ENCODE measurements at places on chromosomes 13 and 19.

- no peaks in the 10 kb centered on the region for H3K36me3 ChIP-seq
- no peaks in the 10 kb centered on the region for H3K27me3 ChIP-seq
- no peak overlapping the region for H3K4me3 ChIP-seq
- H3K27ac ChIP-seq = no peak overlapping the region
- no peaks in the 10 kb centered on the region for H3K4me1 ChIP-seq
Measured at GRCh38 chr13:114045113-114045735, 71.3 kb upstream of the C13orf46 start.

DNA sequence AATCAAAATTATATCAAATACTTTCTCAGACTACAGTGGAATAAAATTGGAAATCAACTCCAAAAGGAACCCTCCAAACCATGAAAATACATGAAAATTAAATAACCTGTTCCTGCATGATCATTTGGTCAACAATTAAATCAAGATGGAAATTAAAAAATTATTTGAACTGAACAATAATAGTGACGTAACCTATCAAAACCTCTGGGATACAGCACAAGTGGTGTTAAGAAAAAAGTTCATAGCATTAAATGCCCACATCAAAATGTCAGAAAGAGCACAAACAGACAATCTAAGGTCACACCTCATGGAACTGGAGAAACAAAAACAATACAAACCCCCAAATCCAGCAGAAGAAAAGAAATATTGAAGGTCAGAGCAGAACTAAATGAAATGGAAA is 1460.7 kb downstream of the OLFM4 start:
- H3K27ac ChIP-seq = no peak overlapping the region
- no peaks in the 10 kb centered on the region for H3K36me3 ChIP-seq
- no peaks in the 10 kb centered on the region for H3K27me3 ChIP-seq
- no peak for DNase-seq
- no peak overlapping the region for H3K4me3 ChIP-seq
- H3K4me1 ChIP-seq = no peaks in the 10 kb centered on the region

- no peak overlapping the region for H3K4me3 ChIP-seq
- H3K36me3 ChIP-seq = no peaks in the 10 kb centered on the region
- no peaks in the 10 kb centered on the region for H3K4me1 ChIP-seq
- H3K27me3 ChIP-seq = no peaks in the 10 kb centered on the region
- no peak for DNase-seq
Measured at GRCh38 chr13:46360604-46361003, 26.4 kb downstream of the RUBCNL start.

DNA sequence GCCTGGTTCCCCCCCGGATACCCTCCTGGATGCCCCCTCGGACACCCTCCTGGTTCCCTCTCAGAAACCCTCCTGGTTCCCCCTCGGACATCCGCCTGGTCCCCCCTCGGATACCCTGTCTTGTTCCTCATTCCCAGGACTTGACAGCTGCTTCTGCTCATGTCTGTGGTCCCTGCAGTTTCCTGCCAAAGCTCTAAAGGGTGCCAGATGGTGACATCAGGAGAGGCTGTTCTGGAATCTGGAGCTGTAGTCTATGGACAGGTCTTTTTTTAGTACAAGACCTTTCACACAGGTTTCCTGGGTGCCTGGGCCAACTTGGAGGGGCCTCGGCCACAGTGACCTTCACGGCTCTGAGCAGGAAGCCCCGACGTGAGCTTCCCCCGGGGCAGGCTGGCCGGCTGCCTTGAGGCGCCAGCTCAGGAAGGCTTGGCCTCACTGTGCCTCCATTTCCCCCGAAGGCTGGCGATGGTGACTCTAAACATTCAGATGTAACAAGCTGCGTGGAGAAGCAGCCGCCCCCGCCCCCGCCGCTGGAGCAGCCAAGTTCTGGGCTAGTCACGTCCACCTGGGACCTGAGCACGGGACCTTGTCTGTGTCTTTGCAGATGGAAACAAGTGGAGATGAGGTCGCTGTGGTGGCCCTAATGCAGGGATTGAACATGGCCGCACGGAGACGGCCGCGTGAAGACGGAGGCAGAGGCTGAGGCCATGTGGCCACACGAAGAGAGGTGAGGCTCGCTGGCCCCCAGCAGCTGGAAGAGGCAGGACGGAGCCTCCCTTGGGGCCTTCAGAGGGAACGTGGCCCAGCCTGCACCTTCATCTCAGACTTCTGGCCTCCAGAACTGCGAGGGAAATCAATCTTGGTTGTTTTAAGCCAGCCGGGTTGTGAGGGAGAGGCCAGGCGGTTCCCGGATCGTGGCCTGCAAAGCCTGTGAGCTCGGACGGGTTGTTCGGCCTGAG is 12.7 kb downstream of the SGTA start:
- DNase-seq = no peak
- H3K4me3 ChIP-seq = no peak overlapping the region
- H3K36me3 ChIP-seq = peaks cover 9% of the 10 kb centered on the region
- H3K27ac ChIP-seq = no peak overlapping the region
- H3K27me3 ChIP-seq = no peaks in the 10 kb centered on the region

- H3K4me1 ChIP-seq = no peaks in the 10 kb centered on the region
- H3K27ac ChIP-seq = no peak overlapping the region
- no peak for DNase-seq
- no peaks in the 10 kb centered on the region for H3K36me3 ChIP-seq
- no peak overlapping the region for H3K4me3 ChIP-seq
Measured at GRCh38 chr13:60679928-60680694, 283.1 kb downstream of the TDRD3 start.
